Gastroesophageal sphincter (tissue), 4 donors: ENCODE measurements at places on chromosomes 4 and X.

GRCh38 chr4:94917146-94917545 lies 159.4 kb downstream of the BMPR1B start:
- no peak for ATAC-seq

DNA sequence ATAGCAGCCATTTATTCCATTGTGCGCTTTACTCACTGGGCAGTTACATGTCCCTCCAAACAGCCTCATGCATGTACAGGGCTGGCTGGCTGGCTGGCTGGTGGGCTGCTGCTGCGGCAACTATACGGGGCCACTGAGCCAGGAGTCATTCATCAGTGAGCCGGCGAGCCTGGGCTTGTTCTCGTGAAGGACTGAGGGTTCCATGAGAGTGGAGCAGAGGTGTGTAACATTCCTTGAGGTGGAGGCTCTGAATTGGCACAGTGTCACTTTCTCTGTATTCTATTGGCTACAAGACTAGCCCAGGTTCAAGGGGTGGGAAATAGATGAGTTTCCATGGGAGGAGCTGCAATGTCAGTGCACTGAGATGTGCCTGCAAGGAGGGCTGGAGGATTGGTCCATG lies 89.1 kb downstream of the ARHGAP10 start:
- no peak for ATAC-seq

GRCh38 chr4:136908122-136908521 lies 624.2 kb downstream of the PCDH18 start:
- ATAC-seq: no peak

DNA sequence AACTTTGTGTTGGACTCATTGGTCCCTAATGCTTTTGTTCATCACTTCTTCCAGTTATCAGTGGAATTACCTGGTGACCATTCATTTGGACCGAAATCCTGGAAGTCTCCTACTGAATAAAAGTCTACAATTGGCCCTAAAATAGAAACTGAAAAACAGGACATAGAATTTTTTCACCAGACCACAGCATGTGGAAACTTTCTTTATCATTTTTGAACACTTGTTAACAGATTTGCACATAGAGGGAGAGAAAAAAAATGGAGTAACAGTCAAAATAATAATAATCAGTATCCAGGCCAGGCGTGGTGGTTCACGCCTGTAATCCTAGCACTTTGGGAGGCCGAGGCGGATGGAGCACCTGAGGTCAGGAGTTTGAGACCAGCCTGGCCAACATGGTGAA lies 7.1 kb downstream of the EPGN start:
- no peak for ATAC-seq

DNA sequence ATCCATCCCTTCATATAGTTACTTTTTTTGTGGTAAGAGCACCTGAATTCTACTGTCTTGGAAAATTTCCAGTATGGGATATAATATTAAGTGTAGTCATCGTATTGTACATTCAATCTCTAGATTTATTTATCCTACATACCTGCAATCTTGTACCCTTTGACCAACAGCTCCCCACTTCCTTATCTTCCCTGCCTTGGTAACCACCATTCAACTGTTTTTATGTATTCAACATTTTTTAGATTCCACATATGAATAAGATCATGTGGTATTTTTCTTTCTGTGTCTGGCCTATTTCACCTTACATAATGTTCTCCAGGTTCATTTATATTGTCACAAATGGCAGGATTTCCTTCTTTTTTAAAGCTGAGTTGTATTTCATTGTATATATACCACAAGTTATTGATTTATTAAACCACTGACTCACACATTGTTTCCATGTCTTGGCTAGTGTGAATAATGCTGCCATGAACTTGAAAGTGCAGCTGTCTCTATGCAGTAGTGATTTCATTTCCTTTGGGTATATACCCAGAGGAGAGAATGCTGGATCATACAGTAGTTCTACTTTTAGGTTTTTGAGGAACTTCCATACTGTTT lies 572.5 kb downstream of the MAGEB5 start:
- no peak for ATAC-seq

DNA sequence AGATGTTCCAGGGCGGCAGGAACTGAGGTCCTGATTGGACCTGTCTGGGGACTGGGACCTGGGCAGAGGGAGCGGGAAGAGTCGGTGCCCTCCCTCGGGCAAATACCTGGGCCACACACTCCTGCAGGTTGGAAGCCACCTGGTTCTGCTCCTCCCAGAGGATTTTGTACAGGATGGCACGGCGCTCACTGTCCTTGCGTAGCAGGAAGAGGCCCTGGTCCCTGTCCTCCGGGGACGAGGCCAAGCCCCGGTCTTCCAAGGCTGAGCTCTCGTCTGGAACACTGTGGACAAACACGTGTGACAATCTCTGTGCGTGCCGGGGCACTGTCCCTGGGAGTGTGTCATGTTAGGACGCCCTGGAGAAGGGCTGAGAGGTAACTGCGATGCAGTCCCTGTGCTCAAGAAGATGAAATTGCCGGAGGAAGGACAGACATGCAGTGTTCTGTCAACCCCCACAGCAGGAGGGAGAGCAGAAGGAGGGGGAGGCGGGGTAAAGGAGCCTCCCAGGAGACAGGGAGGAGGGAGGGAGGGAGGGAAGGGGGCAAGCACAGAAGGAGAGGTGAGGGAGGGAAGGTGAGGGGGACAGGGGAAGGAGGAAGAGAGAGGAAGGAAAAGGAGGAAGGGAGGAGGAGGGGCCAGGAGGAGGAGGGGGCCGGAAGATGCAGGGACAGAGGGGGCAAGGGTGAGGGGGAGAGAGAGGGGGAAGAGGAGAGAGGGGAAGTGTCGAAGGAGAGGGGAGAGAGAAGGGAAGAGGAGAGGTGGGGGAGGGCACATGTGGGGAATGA lies 29.0 kb downstream of the PDHA1 start:
- ATAC-seq: peak; percentile 50

GRCh38 chr4:26484032-26484515 lies 6.2 kb downstream of the CCKAR start:
- no peak for ATAC-seq

GRCh38 chrX:135544338-135544948 lies 24.0 kb downstream of the INTS6L start:
- no peak for ATAC-seq

DNA sequence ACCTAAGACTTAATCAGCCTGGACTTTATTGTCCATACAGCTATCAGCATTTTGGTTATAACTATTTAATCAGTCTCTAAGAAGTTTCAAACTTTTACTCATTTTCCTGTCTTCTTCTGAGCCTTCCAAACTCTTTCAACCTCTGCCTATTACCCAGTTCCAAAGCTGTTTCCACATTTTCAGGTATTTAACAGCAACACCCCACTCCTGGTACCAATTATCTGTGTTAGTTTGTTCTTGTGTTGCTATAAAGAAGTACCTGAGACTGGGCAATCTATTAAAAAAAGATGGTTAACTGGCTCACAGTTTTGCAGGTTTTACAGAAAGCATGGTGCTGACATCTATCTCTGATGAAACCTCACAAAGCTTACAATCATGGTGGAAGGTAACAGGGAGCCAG lies 195.6 kb downstream of the NPNT start:
- ATAC-seq: no peak

DNA sequence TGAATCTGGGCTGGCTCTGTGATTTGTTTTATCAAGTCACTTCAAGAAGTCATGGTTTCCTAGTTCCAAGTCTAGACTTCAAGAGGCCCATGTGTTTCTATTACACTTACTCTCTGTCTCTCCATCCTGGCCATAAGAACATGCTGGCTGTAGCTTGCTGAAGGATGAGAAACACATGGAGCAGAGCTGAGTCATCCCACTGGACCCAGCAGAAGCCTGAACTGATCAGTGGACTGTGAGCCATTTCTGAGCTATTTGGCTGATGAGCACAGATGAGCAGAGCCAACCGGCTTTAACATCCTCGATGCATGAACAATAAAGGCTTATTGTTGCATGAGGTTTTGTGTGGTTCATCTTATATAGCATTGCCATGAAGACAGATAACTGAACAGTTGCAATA lies 290.6 kb upstream of the BOD1L1 start:
- peak; percentile 71 for ATAC-seq

DNA sequence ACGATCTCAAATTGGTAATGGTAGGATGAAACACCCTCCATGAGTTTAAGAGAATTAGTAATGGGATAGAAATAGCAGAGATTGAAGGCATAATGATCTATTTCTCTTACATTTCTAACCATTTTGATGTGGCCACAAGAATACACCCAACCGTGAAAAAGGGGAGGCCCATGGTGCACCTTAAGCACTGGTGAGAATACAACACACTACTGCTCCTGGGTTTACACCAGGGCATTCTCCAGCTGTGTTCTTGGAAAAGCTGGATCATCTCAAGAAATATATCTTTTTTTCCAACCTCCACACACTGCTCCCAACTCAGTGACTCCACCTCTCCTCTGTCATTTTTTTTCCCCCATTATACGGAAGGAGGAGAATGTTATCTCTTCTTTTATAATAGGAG lies 1.5 kb downstream of the QRFPR start:
- no peak for ATAC-seq

DNA sequence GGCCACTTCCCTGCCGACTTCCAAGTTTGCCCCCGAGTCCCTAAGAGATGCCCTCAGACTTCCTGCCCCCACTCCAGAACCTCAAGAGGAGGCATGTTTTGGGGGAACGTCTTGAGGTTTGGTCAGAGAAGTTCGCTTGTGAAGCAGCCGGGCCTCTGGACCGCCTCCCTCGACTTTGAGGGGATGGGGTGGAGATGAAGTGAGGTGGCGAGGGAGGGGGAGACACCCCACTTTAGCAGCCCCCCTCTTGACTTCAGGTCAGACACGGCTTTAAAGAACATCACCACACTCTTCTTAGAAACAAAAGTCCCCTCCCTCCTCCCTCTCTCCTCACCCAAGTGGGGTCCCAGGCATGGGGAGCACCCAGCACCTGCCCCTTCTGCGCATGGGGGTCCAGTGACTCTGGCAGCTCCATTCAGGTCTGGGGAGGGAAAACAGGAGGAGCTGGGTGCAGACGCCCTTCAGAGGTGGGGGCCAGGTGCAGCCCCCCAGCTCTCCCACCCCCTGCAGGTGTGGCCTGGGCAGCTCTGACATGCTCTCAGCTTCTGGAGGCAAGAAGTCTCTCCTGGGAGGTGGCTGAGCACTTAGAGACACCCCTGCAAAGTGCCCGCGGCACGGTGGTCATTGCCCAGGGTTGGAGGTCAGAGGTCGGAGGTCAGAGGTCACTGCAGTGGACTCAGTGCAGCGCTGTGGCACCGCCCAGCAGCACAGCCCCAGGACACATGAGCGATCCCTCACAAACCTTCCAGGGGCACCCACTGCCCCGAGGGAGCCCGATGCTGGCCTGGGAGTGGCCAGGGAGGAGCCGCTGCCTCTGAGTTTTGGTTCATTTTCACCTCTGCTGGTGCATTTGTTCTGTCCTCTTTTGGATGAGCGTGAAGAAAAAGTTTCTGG lies 108.8 kb downstream of the CPZ start:
- ATAC-seq: no peak

GRCh38 chrX:72117636-72118210 lies 14.0 kb downstream of the RTL5 start:
- ATAC-seq: no peak

DNA sequence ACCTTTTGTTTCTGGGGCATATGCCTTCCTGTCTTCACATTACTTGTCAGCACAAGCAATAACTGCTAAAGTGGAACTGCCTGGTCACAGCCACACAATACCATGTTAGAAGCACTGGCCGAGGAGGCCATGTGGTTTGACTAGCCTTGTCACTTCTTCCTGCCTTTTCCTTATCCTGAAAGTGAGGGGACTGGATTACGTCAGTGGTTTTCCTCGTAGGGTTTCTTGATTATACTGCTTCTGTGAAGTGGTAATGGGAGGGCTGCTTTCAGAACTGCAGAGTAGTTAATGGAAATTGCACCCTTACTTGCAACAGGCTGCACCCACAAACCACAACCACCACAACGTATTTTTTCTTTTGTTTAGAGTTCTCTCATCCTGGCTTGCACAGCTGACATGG lies 26.6 kb downstream of the ZRSR2 start:
- no peak for ATAC-seq

GRCh38 chrX:109964390-109964789 lies 38.5 kb upstream of the TMEM164 start:
- ATAC-seq: no peak

DNA sequence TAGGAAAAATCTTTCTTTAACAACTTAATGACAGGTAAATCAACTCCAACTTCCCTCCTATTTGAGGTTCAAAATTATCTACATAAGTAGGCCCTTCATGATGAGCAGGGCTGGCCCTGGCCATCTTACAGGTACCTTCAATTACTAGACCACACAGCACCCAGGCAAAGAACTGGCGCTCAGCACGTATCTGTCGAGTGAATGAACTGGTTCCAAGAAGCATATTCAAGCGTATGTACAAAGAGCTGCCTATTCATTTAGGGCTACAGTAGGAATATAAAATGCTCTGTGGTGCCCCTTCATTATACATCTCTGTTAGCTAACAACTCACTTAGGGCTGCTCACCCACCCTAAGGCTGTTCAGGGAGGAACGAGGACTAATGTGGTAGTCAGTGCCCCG lies 48.0 kb downstream of the TSPAN5 start:
- no peak for ATAC-seq

DNA sequence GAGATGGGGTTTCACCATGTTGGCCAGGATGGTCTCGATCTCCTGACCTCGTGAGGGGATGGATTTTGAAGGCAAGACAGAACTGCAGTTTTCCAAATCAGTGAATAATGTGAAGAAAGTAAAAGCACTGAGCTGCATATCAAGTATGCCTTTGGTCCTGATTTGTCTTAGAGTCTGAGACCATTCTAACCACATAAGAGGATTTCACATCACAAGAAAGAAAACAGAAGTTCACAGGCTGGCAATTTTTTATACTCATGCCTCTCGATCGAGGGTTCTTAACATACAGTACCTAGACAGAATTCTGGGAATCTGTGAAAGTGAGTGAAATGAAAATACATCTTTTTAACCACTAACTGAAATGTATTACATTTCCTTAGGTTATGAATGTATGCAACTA lies 23.3 kb downstream of the CHIC2 start:
- ATAC-seq: no peak

GRCh38 chr4:120874792-120875774 lies 47.4 kb downstream of the PRDM5 start:
- no peak for ATAC-seq

- ATAC-seq: no peak
Observed at GRCh38 chr4:61407642-61408618, 207.8 kb downstream of the ADGRL3 start.

- ATAC-seq: no peak
Observed at GRCh38 chrX:17226736-17227135, 148.3 kb upstream of the NHS start.
